Anterior cingulate cortex (tissue), 58 donors: ENCODE measurements at places on chromosomes 11 and 22.

GRCh38 chr11:86930957-86931547 is 24.1 kb downstream of the FZD4 start:
- DNase-seq = no peak

DNA sequence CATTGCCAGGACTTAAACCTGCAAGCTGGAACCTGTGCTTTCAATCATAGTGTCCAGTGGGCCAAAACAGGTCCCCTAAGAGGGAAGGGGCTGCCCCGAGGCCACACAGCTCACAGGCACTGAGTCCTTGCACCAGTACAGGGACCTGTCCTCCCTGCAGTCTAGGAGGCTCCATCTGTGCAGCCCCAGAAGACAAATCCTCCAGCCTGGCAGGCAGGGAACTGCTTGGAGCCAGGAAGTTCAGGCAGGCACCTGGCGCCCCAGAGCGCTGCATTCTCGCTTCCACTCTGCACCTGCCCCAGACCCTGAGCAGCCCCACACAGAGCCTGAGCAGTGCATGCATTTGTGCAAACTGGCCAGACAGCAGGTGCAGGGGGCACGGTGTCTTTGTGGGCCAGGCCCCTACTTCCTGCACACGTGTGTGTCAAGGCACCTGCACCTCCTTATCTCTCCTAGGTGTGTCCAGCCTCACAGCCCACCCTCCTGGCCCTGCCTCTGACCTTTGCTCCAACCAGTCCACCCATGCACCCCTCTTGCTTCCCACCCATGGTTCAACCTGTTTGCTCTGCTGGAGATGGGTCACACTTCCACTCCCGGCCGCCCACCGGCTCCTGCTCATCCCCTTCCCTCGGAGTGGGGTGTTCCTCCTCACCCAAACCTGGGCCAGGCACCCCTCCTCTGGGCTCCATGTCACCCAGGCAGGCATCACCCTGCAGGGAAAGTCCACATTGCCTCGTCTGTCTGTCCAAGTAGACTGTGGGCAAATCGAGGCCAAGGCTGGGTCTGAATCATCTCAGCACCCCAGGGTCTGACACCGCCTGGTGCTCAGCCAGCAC is 19.0 kb downstream of the LINC01488 start:
- no peak for DNase-seq

DNA sequence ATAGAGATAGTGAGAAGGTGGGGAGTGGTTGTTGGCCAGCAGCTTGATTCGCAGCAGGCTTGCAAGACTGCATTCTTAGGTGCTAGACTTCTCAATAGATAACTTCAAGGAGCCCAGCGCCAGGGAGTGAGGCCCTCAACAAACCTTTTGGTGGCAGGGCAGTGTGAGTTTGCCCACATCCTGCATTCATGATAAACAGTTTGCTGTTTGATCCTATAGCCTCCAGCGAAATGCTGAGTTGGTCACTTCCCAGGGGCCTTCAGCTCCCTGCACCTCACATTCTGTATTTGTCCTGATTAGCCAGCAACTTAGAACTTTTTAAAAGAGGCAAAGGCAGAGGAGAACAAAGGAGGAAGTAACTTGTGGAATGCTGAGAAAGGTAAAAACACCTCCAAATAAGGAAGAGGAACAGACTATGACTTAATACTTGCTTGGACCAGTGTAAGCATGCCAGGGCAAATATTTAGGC is 25.1 kb downstream of the OR10A6 start:
- DNase-seq = no peak

- DNase-seq = no peak
Observed at GRCh38 chr11:67370351-67371076, 2.9 kb downstream of the CLCF1 start.

DNA sequence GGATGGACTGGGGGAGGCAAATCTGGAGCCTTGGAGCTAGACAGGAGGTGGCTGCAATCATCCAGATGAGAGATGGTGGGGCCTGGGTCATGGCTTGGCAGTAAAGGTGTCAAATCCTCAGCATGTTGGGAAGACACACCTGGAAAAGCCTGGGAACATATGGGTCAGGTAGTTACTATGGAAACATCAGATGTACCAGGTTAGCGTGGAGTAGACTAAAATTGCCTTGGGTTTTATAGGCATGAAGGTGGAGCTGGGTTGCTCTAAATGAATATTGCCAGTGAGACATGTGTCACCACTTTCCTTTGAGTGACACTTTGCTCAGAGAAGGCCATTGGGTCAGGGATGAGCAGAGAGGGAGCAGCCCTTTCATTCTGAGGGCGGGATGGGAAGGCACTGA is 473.7 kb downstream of the TBC1D22A start:
- no peak for DNase-seq

- no peak for DNase-seq
Observed at GRCh38 chr11:60348116-60348515, 21.1 kb downstream of the MS4A6E start.
